ENCODE measurements at places on chromosomes 5 and 9. TPM values are rescaled to one million over a fixed set of nuclear protein-coding genes. Genes with fewer than 3 reads are reported as not detected.

DNA sequence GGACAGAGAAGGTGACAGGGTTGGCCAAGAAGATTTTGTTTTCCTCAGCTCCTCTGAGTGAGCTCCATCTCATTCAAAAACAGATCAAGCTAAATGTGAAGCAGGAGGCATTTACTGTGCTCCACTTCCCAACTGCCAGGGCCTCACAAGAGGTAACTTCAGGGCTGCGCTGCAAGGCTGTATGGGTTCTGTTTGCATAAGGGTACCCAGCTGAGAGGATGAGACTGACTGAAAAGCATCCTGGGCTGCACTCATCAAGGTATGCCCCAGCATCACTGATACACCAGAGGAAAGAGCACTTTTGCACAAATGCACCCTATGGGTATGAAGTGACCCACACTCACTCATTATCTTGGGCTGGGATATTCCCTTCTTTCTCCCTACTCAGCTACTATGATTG lies 316.2 kb upstream of the HAPLN1 start:
- no peak for DNase-seq
- H3K4me1 ChIP-seq: no peaks in the 10 kb centered on the region
- no peaks in the 10 kb centered on the region for H3K36me3 ChIP-seq
- no peak overlapping the region for H3K27ac ChIP-seq

DNA sequence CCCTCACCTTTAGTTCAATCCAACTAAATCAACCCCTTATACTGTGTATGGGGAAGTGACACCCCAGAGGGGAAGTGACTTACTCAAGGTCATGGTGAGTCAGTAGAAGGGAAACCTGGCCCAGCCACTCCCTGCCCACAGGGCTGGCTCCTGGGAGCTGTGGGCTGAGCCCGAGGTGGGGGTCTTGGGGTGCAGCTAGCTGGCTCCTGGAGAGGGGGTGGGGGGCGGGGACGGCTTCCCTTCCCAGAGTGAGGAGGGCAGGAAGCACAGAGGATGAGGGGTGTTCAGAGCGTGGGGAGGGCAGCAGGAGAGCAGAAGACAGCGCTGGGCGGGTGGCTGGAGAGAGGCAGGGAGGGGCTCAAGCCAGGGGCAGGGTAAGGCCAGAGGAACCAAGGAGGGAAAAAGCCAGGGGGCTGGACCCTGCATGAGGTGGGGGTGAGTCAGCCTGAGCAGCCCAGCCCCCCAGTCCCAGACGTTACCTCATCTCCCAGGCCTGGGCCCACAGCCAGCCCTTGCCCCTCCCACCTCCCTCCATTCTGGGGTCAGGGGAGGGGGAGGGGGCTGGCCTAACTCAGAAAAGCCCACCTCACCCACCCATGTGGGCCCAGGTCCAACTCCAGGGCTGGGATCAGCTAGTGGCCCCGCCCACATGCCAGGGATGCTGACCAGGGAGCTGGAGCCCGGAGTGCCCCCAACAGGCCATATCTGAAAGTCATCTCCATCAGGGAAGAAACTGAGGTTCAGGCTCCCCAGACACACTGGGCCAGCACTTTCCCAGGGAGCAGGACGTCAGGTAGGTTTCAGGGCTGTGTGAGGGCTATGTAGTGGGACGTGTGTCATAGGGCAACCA lies 2.8 kb downstream of the PDLIM7 start:
- H3K4me1 ChIP-seq: peaks cover 58% of the 10 kb centered on the region
- no peaks in the 10 kb centered on the region for H3K27me3 ChIP-seq
- peaks cover 49% of the 10 kb centered on the region for H3K36me3 ChIP-seq
- no peak overlapping the region for H3K4me3 ChIP-seq
- peak overlapping the region; percentile 95 for H3K27ac ChIP-seq
- peak; percentile 78 for DNase-seq

- H3K36me3 ChIP-seq: no peaks in the 10 kb centered on the region
- H3K27ac ChIP-seq: peak overlapping the region; percentile 48
- H3K4me1 ChIP-seq: peaks cover 13% of the 10 kb centered on the region
Observed at GRCh38 chr5:74289238-74289637, 351.3 kb downstream of the ENC1 start.

GRCh38 chr9:103804077-103804735 lies 289.9 kb upstream of the SMC2 start:
- no peak overlapping the region for H3K27ac ChIP-seq
- no peaks in the 10 kb centered on the region for H3K4me1 ChIP-seq
- DNase-seq: no peak
- no peak overlapping the region for H3K4me3 ChIP-seq
- no peaks in the 10 kb centered on the region for H3K36me3 ChIP-seq
- no peaks in the 10 kb centered on the region for H3K27me3 ChIP-seq

DNA sequence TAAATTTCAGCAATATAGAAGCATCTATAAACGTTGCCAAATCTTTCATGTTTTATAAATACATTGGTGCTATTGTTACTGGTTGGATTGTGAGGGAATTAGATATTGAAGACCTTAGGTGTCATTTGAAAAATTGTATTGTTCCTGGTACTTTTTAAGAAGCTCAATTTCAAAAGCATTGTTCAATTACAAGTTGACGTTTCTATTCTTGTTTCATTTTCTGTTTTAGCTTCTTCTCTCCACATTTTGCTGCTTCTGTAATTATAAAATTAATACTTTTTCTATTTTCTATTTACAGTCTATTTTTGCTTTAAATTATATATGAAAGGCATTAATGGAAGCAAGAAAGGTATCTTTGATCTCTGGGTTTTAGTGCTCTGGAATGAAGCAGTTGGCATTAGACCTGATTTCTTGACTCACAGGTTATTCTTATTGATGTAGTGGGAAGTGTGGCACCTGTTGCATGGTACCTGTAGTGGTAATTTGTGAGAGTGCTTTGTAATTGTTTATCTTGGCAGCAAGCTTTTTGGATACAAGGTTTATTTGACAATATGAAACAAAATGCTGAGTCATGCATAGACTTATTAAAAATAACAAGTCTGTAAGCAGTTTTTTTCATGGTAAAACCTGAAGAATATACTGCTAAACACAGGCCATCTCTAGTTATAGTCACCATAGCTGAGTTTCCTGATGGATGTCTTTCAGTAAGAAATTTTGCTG lies 13.2 kb downstream of the MACIR start:
- H3K4me1 ChIP-seq: peaks cover 19% of the 10 kb centered on the region
- no peaks in the 10 kb centered on the region for H3K27me3 ChIP-seq
- no peaks in the 10 kb centered on the region for H3K36me3 ChIP-seq
- H3K27ac ChIP-seq: no peak overlapping the region
- DNase-seq: no peak

DNA sequence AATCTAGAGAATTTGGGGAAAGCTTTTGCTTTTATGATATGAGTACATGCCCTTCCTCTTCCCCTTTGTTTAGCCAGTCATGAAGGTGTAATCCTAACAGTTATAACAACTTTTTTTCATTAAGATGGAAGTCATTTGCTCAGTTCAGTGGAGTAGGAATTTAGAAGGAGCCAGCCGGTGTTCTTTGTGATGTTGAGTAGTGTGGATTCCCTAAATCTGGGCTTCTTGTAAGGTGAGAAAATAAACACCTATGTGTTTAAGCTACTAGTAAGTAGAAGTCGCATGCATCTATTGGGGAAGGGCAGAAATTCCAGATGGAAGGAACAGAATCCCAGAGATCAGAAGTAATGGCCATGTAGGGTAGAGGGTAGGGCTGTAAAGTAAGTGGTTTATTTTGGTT lies 13.6 kb upstream of the CNTLN start:
- no peaks in the 10 kb centered on the region for H3K36me3 ChIP-seq
- no peak overlapping the region for H3K27ac ChIP-seq
- no peaks in the 10 kb centered on the region for H3K4me1 ChIP-seq
- H3K27me3 ChIP-seq: no peaks in the 10 kb centered on the region
- DNase-seq: no peak
- H3K4me3 ChIP-seq: no peak overlapping the region

DNA sequence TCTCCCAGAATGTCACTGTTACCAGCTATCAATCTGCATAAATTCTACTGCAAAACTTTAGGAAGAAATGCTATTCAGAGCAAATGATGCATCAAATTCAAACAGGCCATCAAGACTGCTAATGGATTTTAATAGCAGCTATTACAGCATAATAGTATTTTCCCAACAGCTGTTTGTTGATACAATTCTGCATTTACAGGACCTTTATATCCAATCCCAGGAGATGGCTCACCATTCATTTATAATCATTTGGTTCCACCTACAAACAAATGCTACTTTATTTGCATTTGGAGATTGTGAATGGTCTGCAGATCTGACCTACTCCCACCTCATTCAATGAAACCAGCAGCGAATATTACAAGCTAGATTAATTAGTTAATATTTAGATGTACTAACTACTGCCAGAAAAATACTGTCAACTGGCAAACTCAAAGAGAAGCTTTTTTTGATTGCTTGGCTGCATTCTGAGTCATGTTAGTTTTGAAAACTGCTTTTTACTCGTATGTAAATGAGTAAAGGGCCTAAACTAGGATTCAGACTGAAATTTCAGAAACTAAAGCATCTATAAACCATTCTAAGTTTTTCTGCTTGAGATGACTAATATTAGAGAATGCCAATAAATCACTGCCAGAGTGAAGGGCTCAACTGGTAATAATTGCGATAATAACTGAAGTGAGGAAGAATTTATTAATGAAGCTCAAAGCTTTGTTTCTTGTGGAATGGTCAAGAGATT lies 7.1 kb upstream of the PCA3 start:
- no peaks in the 10 kb centered on the region for H3K27me3 ChIP-seq
- no peaks in the 10 kb centered on the region for H3K4me1 ChIP-seq
- H3K4me3 ChIP-seq: no peak overlapping the region
- H3K36me3 ChIP-seq: no peaks in the 10 kb centered on the region
- no peak overlapping the region for H3K27ac ChIP-seq
- DNase-seq: no peak

DNA sequence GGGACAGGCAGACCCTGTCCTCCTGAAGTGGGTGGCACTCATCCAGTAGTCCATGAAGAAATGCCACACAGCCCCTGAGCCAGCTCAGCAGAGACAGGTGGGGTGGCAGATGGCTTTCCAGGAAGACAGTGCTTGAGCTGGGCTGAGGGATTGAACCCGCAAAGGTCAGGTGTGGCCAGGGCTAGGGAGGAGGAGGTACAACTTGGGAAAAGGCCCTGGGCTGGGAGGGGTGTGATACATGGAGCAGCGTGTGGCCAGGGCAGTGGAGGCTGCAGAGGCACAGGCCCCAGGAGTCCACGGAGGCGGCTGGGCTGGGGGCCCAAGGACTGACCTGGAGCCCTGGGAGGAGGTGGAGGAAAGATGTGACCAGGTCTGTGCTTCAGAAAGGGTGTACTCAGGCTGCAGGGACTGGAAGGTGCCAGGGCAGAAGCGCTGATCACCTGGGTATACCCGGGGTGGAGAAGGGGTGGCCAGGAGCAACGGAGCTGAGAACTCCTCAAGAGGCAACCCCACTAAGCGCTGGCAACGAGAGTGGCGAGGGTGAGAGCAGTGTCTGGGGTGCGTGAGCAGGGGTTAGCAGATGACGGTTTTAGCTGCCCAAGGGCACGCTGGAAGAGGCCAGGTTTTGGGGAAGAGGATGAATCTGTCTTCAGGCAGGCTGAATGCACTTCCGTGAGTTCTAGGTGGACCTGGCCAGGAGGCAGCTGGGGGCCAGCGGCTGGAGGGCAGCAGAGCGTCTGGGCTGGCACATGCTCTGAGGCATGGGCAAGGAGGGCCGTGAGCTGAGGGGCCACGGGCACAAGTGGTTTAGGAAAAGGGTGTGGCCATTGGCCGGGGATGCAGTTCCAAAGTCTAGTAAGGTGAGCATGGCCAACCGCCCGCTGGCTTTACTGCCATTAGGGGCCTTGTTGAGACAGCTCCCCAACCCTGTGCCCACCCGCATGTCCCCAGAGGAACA lies 3.9 kb upstream of the RABL6 start:
- H3K4me1 ChIP-seq: peaks cover 27% of the 10 kb centered on the region
- H3K4me3 ChIP-seq: no peak overlapping the region
- no peaks in the 10 kb centered on the region for H3K36me3 ChIP-seq
- peaks cover 8% of the 10 kb centered on the region for H3K27me3 ChIP-seq

DNA sequence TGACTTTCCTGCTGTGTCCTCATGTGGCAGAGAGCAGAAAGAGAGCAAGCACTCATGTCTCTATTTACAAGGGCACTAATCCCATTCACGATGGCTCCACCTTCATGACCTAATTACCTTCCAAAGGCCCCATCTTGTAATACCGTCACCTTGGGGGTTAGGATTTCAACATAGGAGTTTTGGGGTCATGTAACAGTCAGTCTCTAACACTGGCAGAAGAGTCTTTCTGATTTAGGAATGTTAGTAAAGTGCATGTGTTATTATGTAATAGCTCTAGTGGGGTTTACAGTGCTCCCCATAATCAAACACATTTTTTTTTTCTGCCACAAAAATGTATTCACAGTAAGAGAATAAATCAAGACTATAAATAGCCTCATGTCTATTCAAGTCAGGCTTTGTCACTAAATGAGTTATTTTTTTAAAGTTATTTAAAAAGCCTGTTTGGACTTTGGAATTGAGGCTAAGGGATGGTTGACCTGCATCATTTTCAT lies 19.1 kb downstream of the GALNT10 start:
- H3K27me3 ChIP-seq: no peaks in the 10 kb centered on the region
- no peaks in the 10 kb centered on the region for H3K4me1 ChIP-seq
- DNase-seq: no peak

GRCh38 chr9:109253637-109254284 lies 67.1 kb downstream of the EPB41L4B start:
- no peak for DNase-seq
- no peak overlapping the region for H3K27ac ChIP-seq
- H3K27me3 ChIP-seq: no peaks in the 10 kb centered on the region
- H3K4me3 ChIP-seq: no peak overlapping the region

DNA sequence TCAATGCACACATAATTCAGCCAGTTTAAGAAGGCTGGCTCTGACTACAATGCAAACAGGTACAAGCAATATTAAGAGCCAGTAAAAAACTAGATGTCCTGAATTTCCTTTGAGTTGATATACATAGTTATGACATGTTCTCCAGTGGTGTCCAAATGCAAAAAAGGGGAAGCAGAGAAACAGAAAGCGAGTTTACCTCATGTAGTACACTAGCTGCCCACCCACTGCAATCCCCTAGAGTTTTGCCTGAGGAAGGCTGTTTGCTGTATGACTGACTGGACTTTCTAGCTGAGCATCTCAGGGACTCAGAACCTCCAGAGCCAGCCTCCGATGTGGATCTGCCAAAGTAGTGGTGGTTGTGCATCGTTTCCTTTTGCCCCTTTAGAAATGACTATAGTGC lies 44.8 kb upstream of the SLC1A3 start:
- no peaks in the 10 kb centered on the region for H3K36me3 ChIP-seq
- H3K4me3 ChIP-seq: no peak overlapping the region
- no peak overlapping the region for H3K27ac ChIP-seq
- H3K27me3 ChIP-seq: no peaks in the 10 kb centered on the region
- H3K4me1 ChIP-seq: no peaks in the 10 kb centered on the region

GRCh38 chr5:143694357-143694756 lies 117.6 kb upstream of the HMHB1 start:
- H3K27ac ChIP-seq: no peak overlapping the region
- no peaks in the 10 kb centered on the region for H3K36me3 ChIP-seq
- H3K4me3 ChIP-seq: no peak overlapping the region
- H3K4me1 ChIP-seq: peaks cover 41% of the 10 kb centered on the region

PAM gene
- 1,439 TPM for total RNA-seq

All from heart left ventricle (tissue), 16 donors.